Activated CD4-positive, alpha-beta T cell treated with anti-CD3 and anti-CD28 coated beads, Interleukin-2, amount 10 ng/mL, durations not matched to agents 24 days and 14 days (primary cell): ENCODE measurements at places on chromosomes 1 and 21. TPM values are rescaled to one million over a fixed set of nuclear protein-coding genes. Genes with fewer than 3 reads are reported as not detected.

GRCh38 chr21:42390696-42391095 is 5.2 kb downstream of the TMPRSS3 start:
- peak overlapping the region; percentile 6 for H3K27ac ChIP-seq
- peaks cover 74% of the 10 kb centered on the region for H3K4me1 ChIP-seq
- DNase-seq: no peak

GRCh38 chr1:223363856-223364684 is at the start of gene SUSD4:
Gene SUSD4 (minus strand): TSS chr1:223364176. CDS start chr1:223363425, 751 bp downstream.
- H3K4me3 ChIP-seq: peak within 1 kb of the TSS; percentile 85
- no peak within 1 kb of the TSS for H3K27ac ChIP-seq
- H3K36me3 ChIP-seq: no peaks in the 10 kb centered on the region
- H3K27me3 ChIP-seq: peaks cover 56% of the 10 kb centered on the region
- H3K4me1 ChIP-seq: peaks cover 4% of the 10 kb centered on the region

DNA sequence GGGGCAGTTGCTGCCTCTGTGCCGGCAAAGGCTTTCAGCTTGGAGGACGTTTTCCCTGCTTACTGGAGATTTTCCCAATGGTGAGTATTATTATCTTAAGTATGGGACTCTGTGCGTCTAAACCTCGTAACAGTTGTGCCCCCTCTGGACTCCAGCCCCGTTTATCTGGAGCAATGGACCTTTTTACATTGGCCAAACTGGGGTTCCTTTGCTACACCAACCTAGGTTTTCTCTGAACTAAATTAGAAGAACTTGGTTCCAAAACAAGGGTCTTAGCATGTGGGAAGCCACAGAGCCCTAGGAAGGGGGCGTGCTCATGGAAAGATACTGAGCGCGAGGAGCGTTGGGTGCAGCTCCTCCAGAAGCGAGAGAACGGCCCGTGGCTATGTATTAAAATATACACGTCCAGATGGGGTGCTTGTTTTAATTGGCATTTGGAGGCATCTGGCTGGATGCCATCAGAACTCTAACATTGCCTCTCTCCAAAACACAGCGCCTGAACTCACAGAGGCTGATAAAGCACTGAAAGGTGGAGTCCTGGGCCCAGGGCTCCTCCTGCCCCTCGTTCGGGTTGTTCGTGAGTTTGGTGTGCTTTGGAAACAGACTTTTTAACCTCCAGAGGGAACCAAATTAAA is 28.4 kb downstream of the POFUT2 start:
- no peak for DNase-seq
- peaks cover 7% of the 10 kb centered on the region for H3K36me3 ChIP-seq
- H3K4me3 ChIP-seq: no peak overlapping the region
- peaks cover 11% of the 10 kb centered on the region for H3K4me1 ChIP-seq

DNA sequence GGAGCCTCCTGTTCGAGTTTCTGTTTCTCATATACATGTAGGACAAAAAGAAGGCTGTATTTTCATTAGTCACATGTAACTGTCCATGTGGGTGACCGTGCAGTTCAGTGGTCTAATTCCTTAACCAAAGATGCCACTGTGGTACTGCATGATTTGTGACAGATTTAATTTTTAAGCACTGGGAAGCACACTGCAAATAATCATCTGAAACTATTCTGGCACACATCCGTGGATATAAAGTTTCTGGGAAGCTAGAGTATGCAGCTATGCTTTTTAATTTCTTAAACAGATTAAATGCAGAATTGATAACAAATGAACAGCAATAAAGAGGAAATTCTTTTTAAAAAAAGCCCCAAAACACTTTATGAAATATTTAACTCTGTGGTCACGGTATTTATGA is 254.8 kb downstream of the LMO4 start:
- H3K36me3 ChIP-seq: no peaks in the 10 kb centered on the region
- DNase-seq: no peak
- peaks cover 3% of the 10 kb centered on the region for H3K27me3 ChIP-seq

Gene LCE1C
- not detected in 2 replicates for total RNA-seq

Gene RIT1
- 17.9 and 21.7 TPM in 2 replicates for total RNA-seq

- H3K4me3 ChIP-seq: no peak overlapping the region
- H3K36me3 ChIP-seq: no peaks in the 10 kb centered on the region
- no peaks in the 10 kb centered on the region for H3K27me3 ChIP-seq
- no peak overlapping the region for H3K27ac ChIP-seq
- H3K4me1 ChIP-seq: no peaks in the 10 kb centered on the region
These were observed 355.3 kb upstream of the NEGR1 start for GRCh38 chr1:72637593-72637992.

Gene LRRC38
- total RNA-seq: not detected in 2 replicates

Gene ZNF670
- 2.8 TPM in 2 replicates for total RNA-seq

DNA sequence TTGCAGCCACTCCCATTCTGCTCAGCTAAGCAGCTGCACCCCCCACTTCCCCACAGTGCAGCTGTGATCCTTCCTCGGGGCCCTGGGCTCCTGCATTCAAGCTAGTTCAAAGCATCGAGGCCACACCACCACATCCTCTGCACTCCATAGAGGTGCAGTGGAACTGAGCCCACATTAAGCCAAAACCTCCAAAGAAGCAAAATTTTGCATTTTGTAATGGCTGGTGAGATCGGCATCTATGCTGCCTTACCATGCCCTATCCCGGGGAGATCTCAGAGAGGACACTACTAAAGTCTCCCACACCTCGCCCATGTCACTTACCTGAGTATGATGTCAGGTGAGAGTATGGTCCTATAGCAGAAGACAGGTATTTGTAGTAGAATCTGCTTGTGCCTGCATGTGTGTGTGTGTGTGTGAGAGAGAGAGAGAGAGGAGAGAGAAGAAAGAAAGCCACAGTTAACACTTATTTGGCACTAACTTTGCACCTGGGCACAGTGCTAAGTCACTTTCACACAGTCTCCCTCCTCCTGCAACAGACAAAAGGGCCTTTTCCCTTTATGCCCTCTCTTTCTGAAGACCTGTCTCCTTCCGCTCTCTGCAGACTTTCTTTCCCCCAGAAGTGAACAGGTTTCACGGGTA is 89.8 kb downstream of the KIF14 start:
- peak overlapping the region; percentile 39 for H3K4me3 ChIP-seq
- peak; percentile 85 for DNase-seq
- H3K27ac ChIP-seq: no peak overlapping the region
- peaks cover 1% of the 10 kb centered on the region for H3K27me3 ChIP-seq

DNA sequence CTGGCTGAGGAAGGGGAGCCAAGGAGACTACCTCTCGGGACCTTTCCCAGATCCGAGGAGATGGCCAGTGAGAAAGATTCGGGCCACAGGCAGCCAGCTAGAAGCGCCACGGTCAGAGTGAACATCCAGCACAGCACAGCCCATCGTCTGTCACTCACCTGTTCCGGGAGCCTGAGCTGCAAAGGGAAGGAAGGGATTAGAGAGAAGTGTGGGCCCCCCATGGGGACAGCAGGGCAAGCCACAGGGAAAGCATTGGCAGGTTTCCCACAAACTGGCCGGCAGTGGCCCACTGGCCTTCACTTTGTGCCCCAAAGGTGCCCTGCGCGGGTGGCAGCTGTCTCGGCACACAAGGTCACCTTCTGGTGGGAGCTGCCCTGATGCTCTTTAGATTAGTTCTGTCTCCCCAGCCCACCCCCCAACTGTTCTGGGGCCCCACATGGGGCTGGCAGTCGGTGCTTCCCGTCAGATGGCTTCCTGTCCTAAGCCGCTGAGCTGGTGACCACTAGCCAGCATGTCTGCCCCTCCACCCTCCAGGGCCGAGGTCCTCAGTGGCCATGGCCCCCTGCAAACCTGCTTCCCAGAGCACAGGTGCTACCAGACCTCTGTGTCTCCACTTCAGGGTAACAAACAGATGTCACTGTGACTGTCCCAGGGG is 56.7 kb downstream of the LACTBL1 start:
- no peaks in the 10 kb centered on the region for H3K4me1 ChIP-seq
- no peaks in the 10 kb centered on the region for H3K36me3 ChIP-seq
- H3K4me3 ChIP-seq: no peak overlapping the region
- no peak overlapping the region for H3K27ac ChIP-seq

GRCh38 chr1:110783292-110783918 is 89.5 kb upstream of the CD53 start:
- peak; percentile 90 for DNase-seq
- H3K36me3 ChIP-seq: no peaks in the 10 kb centered on the region
- H3K4me1 ChIP-seq: peaks cover 44% of the 10 kb centered on the region
- H3K27ac ChIP-seq: no peak overlapping the region

Gene CLCA1
- total RNA-seq: not detected in 2 replicates

- H3K4me1 ChIP-seq: peaks cover 38% of the 10 kb centered on the region
- H3K27me3 ChIP-seq: no peaks in the 10 kb centered on the region
- H3K27ac ChIP-seq: no peak overlapping the region
- peaks cover 41% of the 10 kb centered on the region for H3K36me3 ChIP-seq
These were observed 2.7 kb downstream of the IL10RB start for GRCh38 chr21:33268737-33269441.

DNA sequence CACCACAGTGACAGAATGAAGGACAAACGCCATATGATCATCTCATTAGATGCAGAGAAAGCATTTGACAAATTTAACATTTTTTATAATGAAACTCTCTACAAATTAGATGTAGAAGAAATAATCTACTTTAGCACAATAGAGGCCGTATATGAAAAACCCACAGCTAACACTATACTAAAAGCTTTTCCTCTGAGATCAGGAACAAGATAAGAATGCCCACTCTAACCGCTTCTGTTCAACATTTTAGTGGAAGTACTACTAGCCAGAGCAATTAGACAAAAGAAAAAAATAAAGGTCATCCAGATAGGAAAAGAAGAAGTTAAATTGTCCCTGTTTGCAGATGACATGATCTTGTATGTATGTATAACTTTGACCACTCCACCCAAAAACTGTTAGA is 109.7 kb downstream of the SLC35F3 start:
- H3K4me1 ChIP-seq: no peaks in the 10 kb centered on the region
- peaks cover 10% of the 10 kb centered on the region for H3K27me3 ChIP-seq
- H3K4me3 ChIP-seq: no peak overlapping the region
- no peaks in the 10 kb centered on the region for H3K36me3 ChIP-seq
- H3K27ac ChIP-seq: no peak overlapping the region
- DNase-seq: no peak

DNA sequence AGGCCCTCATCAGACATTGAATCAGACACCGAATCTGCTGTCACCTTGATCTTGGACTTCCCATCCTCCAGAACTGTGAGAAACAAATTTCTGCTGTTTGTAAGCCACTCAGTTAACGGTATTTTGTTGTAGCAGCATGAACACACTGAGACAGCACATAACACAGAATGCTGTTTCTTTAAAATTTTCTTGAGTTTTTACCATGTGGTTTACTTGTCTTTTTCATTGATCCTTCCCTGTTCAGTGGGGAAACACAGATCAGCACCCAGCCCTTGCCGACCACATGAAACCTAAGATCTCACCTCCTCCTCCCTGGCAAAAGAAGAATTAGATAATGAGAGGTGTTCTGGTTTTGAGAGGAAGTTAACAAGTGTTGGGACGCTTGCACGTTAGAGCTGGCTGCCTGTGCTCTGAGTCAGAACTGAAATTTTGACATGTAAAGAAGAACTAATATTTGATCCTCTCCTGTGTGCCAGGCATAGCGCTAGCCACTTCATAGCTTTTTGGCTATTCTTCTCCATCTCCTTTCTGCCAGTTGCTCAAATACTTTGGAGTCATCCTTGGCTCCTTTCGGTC is 179.6 kb downstream of the DHRS3 start:
- H3K36me3 ChIP-seq: peaks cover 40% of the 10 kb centered on the region
- DNase-seq: peak; percentile 87
- peak overlapping the region; percentile 65 for H3K27ac ChIP-seq
- H3K4me1 ChIP-seq: peaks cover 78% of the 10 kb centered on the region

Gene RGSL1
- not detected in 2 replicates for total RNA-seq

Gene CNTN2
- total RNA-seq: not detected in 2 replicates

Gene AGPAT3
- total RNA-seq: 127 and 130 TPM in 2 replicates

Gene TACSTD2
- 0.07 TPM in 1 of 2 replicates, not detected in the other for total RNA-seq

DNA sequence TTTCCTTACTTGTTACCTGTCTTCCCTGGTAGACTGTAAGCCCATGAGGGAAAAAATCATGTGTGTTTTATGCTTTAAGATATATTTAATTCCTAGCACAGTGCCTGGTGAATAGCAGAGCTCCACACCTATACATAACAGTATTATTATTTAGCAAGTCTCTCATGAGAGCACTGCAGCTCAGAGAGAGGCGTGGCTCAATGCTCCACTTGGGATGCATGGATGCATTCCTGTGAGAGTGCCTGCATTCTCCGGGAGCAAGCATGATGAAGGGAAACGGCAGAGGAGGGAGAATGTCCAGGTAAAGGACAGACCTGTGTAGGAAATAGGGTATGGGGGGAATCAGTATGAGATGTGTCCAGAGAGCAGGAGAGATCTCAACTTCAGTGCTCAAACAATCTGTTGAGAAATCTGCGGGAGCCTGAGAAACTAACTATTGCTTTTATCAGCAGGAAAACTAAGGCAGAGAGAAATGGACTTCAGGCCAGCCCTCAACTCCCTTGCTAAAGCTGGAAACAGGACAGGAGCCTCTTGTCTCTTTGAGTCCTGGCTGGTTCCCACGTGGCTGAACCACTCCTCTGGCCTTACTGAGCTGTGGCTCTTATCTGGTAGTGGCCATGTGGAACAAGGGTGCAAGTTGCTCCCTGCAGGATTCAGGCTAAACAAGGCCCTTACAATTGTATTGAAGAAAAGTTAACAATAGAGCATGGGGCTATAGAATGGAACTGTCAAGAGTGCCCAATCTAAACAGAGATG is 113.1 kb downstream of the KCNN3 start:
- peak overlapping the region; percentile 88 for H3K27ac ChIP-seq
- H3K36me3 ChIP-seq: peaks cover 2% of the 10 kb centered on the region
- no peak for DNase-seq
- H3K4me3 ChIP-seq: no peak overlapping the region

DNA sequence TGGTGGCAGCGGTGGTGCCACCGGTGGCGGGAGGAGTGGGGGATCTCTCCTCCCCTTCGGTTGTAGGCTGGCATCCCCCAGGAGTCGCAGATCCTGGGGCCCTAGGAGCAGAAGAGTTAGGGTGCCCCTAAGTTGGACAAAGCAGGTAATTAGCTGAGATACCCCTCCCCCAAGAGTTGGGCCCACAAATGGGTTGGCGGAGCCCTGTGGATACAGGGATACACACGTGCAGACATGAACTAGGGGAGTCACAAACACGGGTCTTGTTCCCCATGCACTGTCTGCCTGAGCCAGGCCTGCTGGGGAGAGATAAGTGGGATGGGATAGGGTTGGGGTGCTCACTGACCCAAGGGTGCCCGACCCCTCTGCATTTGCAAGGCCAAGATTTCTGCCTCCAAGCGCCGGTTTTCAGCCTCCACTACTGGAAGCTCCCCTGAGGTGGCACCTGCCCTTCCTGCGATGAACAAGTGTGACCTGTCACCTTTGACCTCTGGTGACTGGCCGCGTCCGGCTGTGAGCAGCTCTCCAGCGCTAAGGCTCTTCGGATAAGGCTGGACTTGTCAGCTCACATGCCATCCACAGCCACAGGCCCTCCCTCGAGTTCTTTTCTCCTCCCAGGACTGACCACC is 1.8 kb downstream of the CCDC17 start:
- H3K27ac ChIP-seq: peak overlapping the region; percentile 51
- peaks cover 26% of the 10 kb centered on the region for H3K36me3 ChIP-seq
- no peak overlapping the region for H3K4me3 ChIP-seq
- DNase-seq: no peak

DNA sequence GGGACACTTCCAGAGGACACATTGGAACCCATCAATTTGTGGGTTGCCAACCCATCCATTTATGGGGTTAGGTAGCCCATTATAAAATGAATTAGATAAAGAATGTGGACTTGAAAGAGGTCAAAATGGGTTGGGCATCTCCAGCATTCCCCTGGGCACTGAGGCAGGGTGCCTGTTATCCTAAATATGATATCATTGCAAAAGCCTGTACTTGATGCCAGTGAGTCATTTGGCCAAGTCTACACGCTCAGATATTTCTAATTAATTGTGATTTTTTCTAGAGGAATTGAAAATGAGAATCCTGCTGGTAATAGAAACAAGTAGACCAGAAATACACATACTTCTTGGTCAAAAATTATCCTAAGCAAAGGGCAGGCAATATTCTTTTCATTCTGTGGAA is 21.9 kb upstream of the NBL1 start:
- H3K27ac ChIP-seq: no peak overlapping the region
- peaks cover 7% of the 10 kb centered on the region for H3K4me1 ChIP-seq
- H3K27me3 ChIP-seq: no peaks in the 10 kb centered on the region
- H3K4me3 ChIP-seq: no peak overlapping the region
- peaks cover 50% of the 10 kb centered on the region for H3K36me3 ChIP-seq
